ENCODE measurements at places on chromosomes 11 and 22. TPM values are rescaled to one million over a fixed set of nuclear protein-coding genes. Genes with fewer than 3 reads are reported as not detected.

- no peak for DNase-seq
These were observed 1046.2 kb downstream of the OPCML start for GRCh38 chr11:132486060-132486459.

DNA sequence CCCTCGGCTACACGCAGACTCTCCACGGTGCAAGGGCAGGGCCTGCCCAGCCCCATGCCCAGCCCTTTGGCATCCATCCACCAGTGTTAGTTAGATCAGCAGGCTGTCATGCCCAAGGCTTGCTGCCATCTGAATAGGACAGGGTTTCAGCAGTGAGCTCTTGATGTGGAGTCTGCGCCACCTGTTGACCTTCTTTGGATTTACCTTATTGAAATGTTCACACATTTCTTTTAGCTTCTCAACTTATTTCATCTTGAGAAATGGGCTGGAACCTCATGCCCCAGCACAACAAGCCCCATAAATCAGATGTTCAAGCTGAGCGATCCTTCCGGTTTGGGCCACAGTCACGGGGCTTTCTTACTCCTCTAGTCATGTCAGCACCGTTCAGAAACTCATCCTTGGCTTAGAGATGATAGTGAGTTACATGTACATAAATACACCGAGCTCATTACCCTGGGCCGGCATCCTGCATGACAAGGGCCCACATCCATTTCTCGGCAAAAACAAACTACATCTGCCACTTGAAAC is 61.7 kb downstream of the PARVB start:
- DNase-seq = peak; percentile 71

DNA sequence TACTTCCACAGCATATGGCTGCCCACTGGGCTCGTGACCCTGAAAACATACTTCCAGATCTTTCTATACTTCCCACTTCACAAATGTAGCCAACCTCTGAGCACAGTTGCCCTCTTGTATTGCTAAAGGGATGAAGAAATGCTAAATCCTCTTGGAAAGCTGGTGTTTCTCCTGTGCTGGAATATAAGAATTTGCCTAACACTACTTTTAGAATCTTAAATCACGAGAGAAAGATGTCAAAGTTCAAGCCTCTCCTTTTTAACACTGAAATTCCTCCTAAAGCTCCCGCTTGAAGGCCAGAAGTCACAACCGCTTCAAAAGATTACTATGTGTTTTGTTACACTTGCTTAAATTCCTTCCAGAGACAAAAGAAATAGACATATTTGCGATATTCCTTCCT is 21.9 kb downstream of the MAML2 start:
- DNase-seq = no peak

DNA sequence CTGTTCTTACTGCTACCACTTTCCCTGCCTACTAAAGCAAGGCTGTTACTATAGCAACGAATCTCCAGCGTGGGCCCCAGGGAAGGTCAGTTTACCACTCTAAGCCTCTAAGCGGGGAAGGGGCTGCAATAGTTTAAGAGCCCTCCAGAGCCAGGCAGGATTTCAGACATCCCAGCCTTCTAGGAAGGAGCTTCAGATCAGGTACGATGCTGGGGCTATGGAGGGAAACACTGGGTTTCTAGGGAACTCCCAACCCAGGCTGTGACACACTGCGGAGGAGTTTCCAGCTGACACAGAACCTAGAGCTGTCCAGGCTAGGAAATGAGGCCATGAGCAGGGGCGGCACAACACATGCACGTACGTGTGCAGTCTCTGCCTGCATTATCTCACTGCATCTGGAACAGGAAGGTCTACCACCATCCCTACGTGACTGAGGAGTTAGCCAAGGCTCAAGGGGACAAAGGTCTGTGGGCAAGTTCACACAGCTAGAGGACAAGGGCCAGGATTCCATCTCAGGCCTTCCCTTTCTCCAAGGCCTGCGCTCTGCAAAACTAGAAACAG is 20.4 kb downstream of the HPS4 start:
- no peak for DNase-seq

DNA sequence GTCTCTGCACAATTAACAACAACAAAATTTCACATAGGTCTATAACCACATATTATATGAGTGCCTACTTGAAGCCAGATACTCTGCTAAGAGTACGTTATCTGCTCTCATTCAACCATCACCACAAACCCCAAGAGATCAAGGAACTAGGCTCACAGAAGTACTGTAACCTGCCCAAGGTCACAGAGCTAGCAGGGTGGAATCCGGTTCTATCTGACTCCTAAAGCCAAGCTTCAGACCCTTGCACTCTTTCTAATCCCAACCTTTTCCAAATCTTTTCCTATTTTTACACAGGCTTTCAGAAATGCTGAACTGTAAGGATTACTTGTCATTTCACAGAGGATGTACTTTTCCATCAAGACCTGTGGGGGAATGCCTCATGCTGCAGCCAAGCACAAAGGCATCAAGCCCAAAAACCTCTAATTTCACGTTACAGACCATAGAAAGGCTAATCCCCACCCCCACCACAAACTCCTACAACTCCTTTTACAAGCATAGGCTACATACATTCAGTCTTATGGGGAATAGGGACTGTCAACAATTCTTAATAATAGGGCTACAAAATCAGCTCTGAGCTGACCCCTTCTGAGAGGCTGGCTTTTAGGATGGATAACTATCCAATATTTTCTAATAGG is 927 bp downstream of the PRCP start:
- DNase-seq = no peak

DNA sequence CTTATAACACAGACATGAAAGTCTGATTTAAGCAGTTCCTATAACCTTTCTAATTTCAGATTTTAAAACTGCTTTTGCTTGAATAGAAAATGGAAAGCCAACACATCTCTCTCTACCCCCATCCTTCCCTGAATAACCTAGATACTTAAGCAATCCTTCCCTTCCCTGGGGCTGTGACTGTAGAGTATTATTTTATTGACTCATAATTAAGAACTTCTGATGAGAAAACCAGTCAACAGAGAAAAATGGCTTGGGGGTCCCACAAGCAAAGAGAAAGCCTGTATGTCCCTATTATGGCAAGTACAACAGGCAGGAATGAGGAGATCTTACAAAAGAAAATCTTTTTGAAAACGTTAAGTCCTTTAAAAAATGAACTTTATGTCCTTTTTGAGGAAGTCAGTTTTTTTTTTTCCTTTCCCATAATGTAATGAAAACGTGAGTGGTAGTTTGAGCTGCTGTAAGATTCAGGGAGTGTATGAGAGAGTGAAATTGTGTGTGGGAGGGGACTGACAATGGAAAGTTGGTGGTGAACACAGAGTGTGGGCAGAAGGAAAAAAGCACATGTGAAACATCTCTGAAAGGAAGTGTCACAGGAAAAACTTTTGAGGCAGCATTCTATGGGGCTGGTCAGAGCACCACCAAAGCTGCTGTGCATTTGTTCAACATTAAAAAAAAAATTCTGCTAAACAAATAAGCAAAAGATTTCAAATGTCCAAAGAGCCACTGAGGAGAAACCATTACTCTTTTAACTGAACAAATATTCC is 154.6 kb downstream of the MAML2 start:
- no peak for DNase-seq

DNA sequence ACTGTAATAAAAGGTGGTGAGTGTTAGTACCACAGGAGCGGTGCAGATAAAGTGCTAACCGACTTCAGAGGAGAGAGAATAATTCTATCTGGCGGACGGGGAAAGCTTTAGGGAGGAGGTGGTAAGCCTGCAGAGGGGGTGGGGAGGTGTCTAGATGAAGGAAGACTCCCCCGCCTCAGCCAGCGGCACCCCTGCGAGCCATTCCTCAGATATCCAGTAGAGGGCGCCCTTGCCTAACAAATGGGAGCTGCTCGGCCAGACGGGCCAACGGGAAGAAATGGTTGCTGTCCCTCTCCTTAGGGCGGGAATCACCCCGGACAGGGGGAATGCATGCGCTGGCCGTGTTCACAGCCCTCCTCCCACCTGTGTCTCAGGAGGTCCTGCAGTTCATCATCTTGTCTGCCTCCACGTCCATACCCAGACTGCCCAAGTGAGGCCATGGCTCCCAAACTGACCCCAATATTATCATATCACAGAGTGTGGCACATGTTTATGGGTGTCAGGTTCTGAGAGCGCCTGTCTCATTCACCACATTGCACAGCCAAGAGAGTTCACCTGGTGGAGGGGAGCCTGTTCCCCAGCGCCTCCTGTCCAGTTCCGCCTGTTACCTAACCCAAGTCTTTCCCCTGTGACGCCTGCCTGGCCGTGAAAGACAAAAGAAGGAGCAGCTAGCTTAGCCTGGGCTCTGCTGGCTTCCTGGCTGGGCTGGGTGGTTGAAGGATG is 85.5 kb downstream of the ST3GAL4 start:
- peak; percentile 99 for DNase-seq

- DNase-seq = no peak
These were observed 25.6 kb downstream of the PGA5 start for GRCh38 chr11:61266602-61267001.

DNA sequence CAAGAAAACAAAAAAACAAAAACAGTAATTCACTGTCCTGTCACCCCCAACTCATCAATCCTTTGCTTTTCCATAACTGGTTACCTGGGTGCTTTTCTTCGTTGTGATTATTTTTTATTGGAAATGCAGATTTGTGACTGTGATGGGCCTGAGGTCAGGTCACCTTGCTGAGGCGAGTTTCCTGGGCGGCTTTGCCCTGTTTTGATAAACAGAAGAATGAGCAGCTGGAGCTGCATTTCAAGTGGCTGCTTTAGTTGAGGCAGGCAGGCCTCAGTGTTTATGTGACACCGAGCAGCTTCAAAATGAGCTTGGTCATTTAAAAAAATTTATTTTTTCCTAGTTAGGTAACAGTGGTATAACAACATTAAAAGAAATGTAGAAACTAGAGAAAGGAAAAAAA is 22.2 kb downstream of the PTPRJ start:
- no peak for DNase-seq

DNA sequence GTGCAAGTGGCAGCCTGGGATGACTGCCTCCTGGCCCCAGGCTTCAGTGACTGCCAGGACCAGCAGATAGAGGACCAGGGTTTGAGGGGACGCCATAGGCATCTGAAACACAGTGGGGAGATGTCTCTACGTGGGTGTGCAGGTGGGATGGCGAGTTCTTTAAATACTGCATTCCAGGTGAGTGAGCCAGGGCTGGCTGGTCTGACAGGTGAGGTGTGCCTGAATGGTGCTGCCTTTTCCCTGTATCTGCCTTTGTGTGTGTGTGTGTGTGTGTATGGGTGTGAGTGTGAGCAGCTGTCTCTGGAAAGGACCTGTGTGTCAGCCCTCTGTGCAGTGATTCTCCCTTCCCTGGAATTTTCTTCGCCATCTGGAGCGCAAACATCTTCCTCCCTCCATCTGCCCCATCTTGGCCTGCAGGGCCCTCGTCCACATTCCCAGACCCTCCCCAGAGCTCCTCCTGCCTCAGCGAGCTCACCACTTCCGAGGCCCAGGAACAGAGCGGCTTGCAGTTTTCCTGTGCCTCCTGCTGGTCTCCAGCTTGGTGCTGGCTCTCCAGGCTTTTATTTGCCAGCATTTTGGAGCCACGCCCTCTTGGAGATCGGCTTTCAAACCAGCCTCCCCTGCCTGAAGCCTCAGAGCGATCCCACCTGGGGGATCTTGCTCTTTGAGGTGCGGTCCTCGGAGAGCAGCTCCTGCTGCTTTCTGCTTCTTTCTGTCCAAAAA is at the start of gene GPHA2:
TSS of gene GPHA2 (minus strand) at position 535 of the 723 bp plus-strand sequence. CDS start at position 102, 433 bp downstream.
- peak; percentile 94 for DNase-seq

DNA sequence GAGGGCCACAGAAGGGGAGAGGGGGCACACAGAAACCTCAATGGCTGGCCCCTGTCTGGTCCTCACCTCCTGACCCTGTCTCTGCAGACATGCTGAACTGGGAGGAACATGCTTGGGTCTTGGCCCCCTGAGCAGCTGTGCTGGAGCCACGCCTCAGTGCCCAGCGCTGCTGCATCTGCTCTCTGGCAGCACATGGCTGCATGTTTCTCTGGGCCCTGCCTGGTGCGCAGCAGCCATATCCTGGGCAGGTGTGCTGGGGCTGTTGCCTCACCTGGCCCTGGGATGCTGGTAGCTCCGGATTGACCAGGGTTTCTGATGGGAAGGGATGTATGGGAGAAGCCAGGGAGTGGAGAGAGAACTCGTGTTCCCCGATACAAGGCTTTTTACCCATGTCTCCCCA is 248.0 kb downstream of the ST3GAL4 start:
- no peak for DNase-seq

GRCh38 chr11:63761188-63761587 is 7.4 kb downstream of the ZFTA start:
- DNase-seq = peak; percentile 92

DNA sequence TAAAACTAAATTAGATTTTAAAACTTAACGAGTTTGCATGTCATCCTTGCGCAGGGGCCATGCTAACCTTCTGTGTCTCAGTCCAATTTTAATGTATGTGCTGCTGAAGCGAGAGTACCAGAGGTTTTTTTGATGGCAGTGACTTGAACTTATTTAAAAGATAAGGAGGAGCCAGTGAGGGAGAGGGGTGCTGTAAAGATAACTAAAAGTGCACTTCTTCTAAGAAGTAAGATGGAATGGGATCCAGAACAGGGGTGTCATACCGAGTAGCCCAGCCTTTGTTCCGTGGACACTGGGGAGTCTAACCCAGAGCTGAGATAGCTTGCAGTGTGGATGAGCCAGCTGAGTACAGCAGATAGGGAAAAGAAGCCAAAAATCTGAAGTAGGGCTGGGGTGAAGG is 10.6 kb downstream of the LIMK2 start:
- DNase-seq = no peak

- DNase-seq = no peak
These were observed 4.8 kb upstream of the XKR3 start for GRCh38 chr22:16829985-16830384.

DNA sequence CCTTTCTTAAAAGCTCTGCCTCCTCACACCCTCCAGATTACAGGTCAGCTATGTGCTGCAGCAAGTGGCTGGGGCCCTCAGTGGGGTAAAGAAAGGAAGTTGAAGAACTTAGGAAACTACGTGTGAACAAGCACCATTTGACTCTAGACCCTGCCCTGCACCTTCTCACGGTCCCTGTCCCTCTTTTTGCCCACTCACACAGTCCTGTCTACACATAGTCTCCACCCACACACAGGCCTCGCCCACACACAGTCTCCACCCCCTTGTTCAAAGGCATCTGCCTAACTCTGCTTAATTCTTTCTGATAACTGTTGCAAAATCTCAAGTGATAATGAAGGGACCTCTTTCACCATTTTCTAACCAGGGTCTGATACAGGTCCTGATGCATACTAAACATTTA is 59.0 kb downstream of the TMPRSS5 start:
- peak; percentile 38 for DNase-seq

- peak; percentile 36 for DNase-seq
These were observed 33.1 kb upstream of the ELF5 start for GRCh38 chr11:34546511-34547209.

- no peak for DNase-seq
These were observed 32.1 kb upstream of the IGSF9B start for GRCh38 chr11:133988686-133989410.

DNA sequence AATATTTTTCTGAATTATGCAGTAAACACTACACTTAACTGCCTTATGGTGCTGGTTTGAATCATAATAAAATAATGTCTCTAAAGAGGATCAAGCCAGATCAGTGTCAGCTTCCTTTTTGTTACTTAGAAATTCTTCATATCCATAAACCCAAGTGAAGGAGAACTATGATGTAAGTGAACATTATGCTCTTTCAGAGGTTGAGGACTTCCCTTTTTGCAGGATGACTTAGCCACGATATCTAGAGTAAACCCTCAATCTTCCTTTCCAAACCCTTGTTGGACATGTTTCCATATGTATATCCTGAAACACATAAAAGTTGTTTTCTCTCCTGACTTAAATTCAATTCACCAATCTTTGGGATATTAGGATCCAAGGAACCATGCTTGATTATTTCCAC is 19.1 kb downstream of the OR8D1 start:
- DNase-seq = no peak

Gene USP2
- 18.7 TPM for total RNA-seq

Gene ACR
- 0.32 TPM for total RNA-seq

Gene ME3
- total RNA-seq = 1.3 TPM

Gene CASP5
- not detected for total RNA-seq

Data from endodermal cell (in vitro differentiated cells).